ENCODE measurements at places on chromosomes 6 and 20.

DNA sequence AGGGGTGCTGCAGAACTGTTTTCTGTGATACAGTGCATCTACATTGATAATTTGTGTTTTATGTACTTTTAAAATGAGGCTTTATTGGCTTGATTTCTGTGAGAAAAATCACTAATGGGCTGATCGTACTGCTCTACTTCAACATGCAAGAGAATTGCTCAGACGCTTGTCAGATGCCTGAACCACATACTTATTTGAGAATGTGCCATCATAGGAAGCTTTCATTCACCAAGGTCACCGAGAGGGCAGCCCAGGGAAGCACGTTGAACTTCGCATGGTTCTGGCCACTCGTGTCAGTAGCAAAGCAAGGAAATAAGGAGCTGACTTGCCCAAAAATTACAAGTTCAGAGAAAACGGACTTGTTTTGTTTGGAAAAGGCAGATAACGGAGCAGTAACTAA lies 168.5 kb upstream of the AKAP12 start:
- peak; percentile 88 for DNase-seq

DNA sequence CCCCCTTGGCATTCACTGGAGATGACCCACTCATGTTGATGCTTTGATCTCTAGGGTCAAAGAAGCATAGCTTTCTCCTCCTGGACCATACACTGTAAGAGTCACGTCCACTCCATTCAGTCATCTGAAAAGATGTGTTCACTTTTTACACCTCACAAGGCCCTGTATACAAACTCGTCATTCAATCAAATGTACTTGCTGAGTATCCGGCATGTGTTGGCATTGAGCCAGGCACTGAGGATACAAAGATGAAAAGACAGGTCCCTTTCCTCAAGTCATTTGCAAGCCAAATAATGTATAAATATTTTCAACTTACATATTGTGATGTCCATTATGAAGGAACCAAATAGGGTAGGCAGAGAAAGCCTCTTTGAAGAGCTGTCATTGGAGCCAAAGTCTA lies 32.6 kb upstream of the CSNK2A1 start:
- DNase-seq = no peak

GRCh38 chr20:1178103-1178502 lies 6.7 kb downstream of the TMEM74B start:
- DNase-seq = no peak

DNA sequence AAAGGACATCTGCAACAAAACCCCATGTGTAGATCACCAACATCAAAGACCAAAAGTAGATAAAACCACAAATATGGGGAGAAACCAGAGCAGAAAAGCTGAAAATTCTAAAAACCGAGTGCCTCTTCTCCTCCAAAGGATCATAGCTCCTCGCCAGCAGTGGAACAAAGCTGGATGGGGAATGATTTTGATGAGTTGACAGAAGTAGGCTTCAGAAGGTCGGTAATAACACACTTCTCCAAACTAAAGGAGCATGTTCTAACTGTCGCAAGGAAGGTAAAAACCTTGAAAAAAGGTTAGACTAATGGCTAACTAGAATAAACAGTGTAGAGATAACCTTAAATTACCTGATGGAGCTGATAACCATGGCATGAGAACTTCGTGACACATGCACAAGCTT lies 109.9 kb upstream of the SYNCRIP start:
- DNase-seq = no peak

- no peak for DNase-seq
These were observed 58.4 kb upstream of the TOP1 start for GRCh38 chr20:40970218-40970617.

- DNase-seq = no peak
These were observed 5.2 kb downstream of the GTSF1L start for GRCh38 chr20:43721429-43722152.

- no peak for DNase-seq
These were observed 66.8 kb upstream of the ARHGAP18 start for GRCh38 chr6:129776542-129777330.

DNA sequence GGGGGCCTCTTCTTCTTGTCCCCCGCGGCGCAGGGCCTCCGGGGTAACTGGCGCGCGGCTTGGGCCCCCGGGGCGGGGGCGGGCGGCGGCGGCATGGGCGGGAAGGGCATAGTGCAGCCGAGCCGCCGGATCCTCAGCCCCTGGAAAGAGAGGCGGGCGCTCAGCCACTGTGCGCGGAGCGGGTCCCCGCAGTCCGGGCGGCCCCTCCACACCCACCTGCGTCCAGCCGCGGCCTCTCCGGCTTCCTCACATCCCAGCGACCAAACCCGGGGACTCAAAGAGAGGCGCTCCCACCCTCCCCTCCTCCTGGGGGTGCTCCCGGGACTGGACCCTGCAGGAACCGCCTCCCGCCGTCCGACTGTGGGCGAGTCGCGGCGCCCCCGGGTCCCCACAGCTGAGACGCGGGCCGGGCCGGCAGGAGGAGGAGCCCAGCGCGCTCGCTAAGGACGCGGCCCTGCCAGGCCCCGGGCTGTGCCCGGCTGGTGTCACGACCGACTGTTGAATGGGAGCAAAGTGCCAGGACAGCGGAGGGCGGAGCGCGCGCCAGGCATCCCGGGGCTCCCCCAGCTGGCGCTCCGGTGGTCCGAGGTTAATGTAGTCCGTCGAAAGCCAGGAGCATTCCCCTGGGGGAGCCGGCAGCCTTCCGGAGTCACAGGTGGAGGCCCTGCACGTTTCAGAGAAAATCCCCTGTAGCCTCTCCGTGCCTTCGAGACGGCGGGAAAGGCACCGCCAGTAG lies at the start of gene PRR18:
PRR18 (minus strand) TSS at position 360 of the 736 bp plus-strand sequence; CDS start at position 110, 250 bp downstream.
- no peak for DNase-seq

DNA sequence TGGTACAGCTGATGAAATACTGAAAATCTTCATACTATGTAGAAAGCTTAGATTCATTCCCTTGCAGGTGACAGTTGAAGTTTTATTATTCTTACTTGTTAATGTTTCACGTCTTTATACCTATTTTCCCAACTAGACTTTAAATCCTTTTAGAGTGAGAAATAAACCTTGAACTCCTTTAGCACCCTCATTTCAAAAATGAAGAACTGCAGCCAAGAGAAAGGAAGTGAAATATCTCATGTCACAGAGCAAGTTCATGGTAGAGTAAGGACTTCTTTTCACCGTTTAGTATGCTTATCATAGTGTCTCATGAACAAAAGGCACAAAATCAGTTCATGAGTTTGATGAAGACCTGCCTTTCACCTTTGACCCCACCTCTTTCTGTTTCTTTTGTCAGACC lies 38.5 kb downstream of the ORC3 start:
- DNase-seq = no peak

GRCh38 chr6:137665342-137665934 lies 171.2 kb upstream of the OLIG3 start:
- no peak for DNase-seq

DNA sequence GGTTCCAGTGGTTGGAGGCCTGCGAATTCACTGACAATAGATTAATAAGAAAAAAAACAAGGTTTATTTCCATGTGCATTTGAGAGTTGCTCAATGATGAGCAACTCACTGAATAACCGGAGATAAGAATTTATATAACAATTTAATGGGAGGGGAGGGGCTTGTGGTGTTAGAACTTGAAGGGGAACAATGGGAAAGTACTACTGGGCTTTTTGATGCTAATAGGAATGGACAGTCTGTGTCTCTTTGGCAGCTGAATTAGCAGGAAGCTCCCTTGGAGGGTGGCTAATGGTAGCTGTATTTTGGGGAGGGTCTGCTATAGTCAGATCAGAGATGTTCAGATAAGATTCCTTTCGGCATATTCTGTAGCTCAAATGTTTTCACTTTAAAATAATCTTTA lies 62.4 kb upstream of the GMDS start:
- DNase-seq = no peak

GRCh38 chr6:41887331-41887751 lies 7.8 kb downstream of the USP49 start:
- no peak for DNase-seq

- peak; percentile 10 for DNase-seq
These were observed 30.8 kb upstream of the SMLR1 start for GRCh38 chr6:130796313-130796905.

DNA sequence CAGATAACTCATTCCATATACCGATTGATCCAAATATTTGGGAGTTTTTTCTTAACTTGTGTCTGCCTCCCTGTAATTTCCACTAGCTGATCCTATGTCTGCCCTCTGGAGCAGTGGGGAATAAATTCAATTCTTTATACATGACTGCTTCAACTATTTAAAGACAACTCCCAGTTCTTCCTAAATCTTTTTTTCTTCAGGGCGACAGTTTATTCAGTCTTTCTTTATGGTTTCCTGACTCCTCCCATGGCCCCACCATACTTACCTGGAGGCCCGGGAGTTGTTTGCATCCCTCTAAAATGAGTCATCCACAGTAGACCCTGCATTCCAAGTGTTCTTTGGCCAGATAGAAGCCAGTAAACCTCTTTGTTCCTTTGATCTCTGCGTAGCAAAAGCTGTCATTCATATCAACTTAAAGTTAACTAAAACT lies 73.6 kb downstream of the LCA5 start:
- DNase-seq = no peak

GRCh38 chr6:109197061-109197460 lies 101.8 kb downstream of the CEP57L1 start:
- DNase-seq = no peak

DNA sequence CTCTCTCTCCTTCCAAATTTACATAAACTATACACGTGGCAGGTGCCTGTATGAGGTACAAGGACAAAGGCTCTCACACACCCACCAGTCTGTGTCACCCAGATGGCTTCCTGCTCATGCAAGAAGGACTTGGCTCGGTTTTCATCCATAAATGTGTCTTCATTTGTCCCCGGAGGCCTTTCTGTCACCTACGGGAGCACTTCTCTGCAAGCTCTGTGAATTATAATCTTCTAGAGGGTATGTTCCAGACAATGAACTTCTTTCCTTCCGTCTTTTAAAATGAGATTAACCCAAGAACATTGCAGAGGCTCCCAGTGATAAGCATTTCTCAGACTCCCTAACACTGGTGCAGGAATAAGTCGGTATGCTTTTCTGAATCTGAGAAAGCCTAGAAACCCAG lies 123.6 kb downstream of the PTPRT start:
- no peak for DNase-seq

- no peak for DNase-seq
These were observed 17.1 kb downstream of the B4GALT5 start for GRCh38 chr20:49696594-49696993.

DNA sequence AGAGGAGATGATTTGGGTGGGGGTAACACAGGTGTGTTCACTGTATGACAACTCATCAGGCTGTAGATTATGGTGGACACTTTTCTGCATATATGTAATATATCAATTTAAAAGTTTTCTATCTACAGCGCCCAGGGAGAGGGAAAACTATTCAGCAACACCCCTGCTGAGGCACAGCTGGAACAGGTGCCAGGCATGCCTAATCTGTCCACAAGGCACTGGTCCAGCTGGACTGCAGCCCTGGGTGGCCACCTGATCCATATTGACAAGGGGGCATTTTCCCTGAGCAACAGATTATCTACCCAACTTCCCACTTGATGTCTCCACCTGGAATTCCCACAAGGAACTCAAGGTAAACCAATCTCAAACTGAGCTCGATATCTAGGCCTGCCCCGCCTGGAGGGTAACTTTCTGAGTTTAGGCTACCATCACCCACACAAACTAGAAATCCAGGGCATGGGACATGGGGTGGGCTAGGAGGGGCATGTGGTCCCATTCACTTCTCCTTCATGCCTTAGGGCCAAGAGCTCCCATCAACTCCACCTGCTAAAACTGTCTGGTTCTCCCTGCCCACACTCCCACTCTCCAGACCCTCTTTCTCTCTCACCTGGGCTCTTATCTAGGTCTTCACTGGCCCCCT lies 4.6 kb downstream of the SLC22A16 start:
- DNase-seq = no peak

DNA sequence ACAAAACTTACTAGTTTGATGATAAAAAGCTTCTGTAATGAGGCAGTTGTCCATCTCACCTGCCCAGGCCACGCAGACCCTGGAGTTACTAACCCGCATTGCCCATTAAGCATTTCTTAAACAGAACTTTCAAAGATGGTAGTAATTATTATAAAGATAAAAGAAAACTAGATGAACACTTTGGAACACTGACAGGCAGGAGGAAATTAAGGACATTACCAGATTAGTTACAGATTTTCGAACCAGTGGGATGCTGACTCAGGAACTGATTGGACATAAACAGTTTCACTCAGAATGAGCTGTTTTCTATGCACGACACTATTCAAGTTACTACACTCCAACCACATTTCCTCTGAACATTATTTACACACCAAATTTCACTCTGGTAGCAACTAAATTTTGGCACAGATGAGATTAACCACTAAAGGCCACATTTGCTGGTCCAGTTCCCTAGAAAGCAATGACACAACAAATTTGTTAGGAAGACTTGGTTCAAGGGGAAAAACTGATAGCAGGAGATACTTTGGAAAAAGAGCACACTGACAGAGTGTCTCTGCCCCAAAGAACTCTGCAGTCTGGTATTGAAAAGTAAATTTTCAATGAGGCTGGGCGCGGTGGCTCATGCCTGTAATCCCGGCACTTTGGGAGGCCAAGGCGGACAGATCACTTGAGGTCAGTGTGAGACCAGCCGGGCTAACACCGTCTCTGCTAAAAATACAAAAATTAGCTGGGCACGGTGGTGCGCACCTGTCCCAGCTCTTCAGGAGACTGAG lies 3.0 kb downstream of the ROMO1 start:
- DNase-seq = no peak

GRCh38 chr20:25580711-25581110 lies 4.6 kb downstream of the NINL start:
- DNase-seq = peak; percentile 10

GRCh38 chr6:39945626-39946025 lies 11.4 kb upstream of the MOCS1 start:
- DNase-seq = no peak

GRCh38 chr6:41939176-41939847 lies 2.3 kb downstream of the CCND3 start:
- peak; percentile 78 for DNase-seq

DNA sequence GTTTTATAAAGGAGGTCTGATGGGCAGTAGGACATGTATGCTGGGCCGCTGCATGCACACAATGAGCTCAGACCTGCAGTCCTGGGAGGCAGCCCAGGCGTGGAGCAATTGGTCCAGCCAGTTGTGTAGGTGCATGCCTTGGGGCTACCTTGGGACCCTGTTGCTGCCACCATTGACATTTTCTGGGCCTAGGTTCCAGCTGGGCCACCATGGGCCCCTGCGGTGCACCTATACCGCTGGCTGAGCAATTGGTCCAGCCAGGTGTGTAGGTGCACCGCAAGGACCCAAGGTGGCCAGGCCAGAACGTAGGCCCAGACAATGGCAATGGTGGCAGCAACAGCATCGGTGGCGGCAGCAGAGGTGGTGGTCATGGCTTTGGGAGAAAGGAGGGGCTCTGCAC lies 143.9 kb downstream of the PXDC1 start:
- DNase-seq = no peak

Data from left lung (tissue), 14 donors.